ENCODE measurements at places on chromosomes 5 and 9.
A peak's percentile ranks its signal among the peaks of the same experiment; 100 is the strongest.

- DNase-seq, result peak; percentile 96
These were observed at the start of gene PPP6C for GRCh38 chr9:125189361-125190289. Gene PPP6C (minus strand): TSS chr9:125189803. CDS start chr9:125189718, 85 bp downstream.

DNA sequence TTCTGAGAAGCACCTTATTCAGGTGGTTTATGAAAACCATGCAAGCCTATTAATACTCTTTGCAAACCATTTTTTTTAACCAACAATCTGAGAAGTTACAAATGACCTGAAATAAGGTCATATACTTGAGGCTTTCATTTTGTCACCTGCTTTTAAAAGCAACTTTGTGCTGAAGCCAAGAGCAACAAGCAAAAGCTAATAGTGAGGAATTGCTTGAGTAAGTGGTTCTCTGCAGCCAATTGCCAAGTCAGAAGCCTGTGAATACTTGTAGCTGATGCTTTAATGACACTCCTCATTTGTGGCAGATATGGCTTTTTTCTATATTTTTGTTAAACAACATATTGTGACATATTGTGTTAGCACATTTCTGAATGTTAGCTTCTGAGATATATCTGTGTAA, 126.7 kb upstream of the ZNF608 start:
- DNase-seq, result no peak

DNA sequence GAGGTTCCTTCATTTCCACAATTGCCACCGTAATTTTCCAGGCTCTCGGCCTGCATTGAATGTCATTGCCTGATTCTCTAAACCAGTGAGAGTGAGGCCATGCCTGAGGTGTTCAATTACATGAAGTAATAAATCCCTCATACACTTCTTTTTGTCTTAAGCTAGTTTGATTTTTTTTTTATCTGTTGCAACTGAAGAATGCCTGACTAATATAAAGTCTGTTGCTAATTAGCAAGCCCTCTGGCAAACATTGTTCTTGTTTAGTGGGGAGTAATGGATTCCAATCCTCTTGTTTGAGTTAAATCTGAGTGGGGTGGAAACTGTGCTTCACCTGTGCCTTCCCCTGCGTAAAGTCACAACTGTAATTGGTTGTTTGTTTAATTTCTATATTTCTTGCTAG, 338.1 kb upstream of the ATP10B start:
- no peak for DNase-seq

DNA sequence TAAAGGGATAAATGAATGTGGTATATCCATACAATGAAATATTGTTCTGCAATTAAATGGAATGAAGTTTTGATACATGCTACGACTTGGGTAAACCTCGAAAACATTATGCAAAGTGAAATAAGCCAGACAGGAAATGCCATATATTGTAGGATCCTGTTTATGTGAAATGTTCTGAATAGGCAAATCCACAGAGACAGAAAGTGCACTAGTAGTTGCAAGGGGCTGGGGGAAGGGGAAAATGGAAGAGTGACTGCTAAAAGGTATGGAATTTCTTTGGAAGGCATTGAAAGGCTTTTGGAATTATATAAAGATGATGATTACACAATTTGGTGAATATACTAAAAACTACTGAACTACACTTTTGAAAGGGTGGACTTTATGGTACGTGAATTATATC, 97.0 kb downstream of the FOXD1 start:
- no peak for DNase-seq

DNA sequence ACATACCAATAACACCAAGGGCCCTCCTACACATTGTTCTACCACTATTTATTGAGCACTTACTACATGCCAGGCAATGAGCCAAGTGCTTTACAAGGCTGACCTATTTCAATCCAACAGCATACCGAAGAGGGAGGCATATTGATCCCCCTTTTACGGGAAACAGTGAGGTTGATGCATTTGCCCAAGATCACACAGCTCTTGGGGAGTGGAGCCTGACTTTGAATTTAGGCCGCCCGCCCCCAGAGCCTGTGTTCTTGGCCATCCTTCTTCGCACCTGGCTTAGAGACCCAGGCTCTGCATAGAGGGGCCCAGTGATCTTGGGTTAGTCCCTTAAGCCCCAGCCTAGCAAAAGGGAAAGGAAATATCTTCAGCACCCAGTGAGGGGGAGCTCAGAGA, 158.1 kb upstream of the IER5L start:
- DNase-seq, result no peak

Measured in GM12891 (cell line).